ENCODE measurements at places on chromosomes 4 and X. TPM values are rescaled to one million over a fixed set of nuclear protein-coding genes. Genes with fewer than 3 reads are reported as not detected.

Gene MUC7
- total RNA-seq = not detected

Gene GYPE
- not detected for total RNA-seq

Gene RRH
- total RNA-seq = not detected

Gene CT47A7
- total RNA-seq = not detected

Gene SLC16A2
- total RNA-seq = 29.4 TPM

Gene CORIN
- not detected for total RNA-seq
